ENCODE measurements at places on chromosomes 3 and 15. TPM values are rescaled to one million over a fixed set of nuclear protein-coding genes. Genes with fewer than 3 reads are reported as not detected.
A peak's percentile ranks its signal among the peaks of the same experiment; 100 is the strongest.

DNA sequence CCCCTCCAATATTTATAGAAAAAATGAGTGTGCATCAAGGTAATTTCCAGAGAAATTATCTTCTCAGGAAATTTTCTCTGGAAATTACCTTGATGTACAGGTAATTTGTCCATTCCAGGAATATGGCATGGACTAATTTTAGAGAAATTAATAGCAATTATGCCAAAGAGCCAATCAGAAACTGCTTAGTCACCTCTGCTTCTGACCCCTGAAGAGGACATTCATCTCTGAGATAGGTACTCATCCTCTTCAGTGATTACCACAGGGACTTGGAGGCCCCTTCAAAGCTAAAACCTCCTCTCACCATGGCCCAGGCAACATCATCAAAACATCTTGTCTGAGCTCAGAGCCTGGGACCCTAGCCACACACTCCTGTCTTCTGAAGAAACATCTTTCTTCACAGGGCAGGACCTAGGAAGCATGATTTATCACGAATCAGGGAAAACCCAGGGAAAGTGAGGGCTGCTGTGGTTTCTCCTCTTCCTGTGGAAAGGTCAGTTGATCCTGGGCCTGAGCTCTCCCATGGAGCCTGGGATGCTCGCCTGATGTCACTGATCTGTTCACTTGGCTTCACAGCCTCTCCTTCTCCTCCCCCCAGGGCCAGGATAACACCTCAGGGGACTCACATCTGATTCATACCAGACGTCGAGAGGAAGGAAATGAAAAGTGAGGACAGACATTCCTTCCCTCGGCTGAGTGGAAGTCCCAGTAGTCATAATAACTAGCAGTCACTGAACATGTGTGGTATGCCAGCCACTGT lies 210.5 kb downstream of the DTWD1 start:
- peak; percentile 58 for DNase-seq
- H3K4me1 ChIP-seq, result no peaks in the 10 kb centered on the region
- no peak overlapping the region for H3K4me3 ChIP-seq
- H3K36me3 ChIP-seq, result no peaks in the 10 kb centered on the region
- H3K27me3 ChIP-seq, result no peaks in the 10 kb centered on the region

DNA sequence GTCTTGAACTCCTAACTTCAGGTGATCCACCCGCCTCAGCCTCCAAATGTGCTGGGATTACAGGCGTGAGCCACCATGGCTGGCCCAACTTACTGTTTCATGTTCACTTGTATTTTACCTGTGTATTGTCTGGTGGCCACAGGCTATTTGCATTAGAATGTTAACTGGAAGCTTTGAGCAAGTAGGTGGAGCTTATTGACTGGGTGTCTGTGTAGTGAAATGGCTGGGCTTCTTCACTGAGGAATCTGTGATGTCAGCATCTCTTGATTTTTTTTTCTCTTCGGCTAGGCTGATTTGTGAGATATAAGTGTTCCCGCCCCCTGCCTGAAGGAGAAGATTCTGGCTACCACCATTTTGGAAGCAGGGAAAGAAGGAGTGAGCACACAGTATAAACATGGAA lies 237.8 kb upstream of the PEX5L start:
- no peak overlapping the region for H3K27ac ChIP-seq
- no peak overlapping the region for H3K4me3 ChIP-seq
- H3K27me3 ChIP-seq, result no peaks in the 10 kb centered on the region
- no peak for DNase-seq
- H3K36me3 ChIP-seq, result no peaks in the 10 kb centered on the region

GRCh38 chr3:64586952-64587351 lies 100.8 kb downstream of the ADAMTS9 start:
- DNase-seq, result no peak
- H3K27me3 ChIP-seq, result no peaks in the 10 kb centered on the region
- no peaks in the 10 kb centered on the region for H3K4me1 ChIP-seq
- H3K36me3 ChIP-seq, result no peaks in the 10 kb centered on the region

DNA sequence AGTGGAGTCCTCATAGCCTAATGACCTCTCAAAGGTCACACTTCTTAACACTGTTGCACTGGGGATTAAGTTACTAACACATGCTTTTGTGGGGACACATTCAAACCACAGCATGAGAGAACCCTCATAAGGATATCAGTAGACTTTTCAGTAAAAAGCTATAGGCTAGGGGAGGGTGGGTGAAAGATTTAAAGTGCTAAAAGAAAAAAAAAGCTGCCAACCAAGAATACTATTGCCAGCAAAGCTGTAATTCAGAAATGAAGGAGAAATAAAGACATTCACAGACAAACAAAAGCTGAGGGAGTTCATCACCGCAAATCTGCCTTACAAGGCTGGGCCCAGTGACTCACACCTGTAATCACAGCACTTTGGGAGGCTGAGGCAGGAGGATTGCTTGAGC lies 50.4 kb upstream of the PRSS50 start:
- H3K27ac ChIP-seq, result no peak overlapping the region
- H3K4me3 ChIP-seq, result no peak overlapping the region
- no peak for DNase-seq
- H3K27me3 ChIP-seq, result no peaks in the 10 kb centered on the region
- H3K36me3 ChIP-seq, result no peaks in the 10 kb centered on the region

DNA sequence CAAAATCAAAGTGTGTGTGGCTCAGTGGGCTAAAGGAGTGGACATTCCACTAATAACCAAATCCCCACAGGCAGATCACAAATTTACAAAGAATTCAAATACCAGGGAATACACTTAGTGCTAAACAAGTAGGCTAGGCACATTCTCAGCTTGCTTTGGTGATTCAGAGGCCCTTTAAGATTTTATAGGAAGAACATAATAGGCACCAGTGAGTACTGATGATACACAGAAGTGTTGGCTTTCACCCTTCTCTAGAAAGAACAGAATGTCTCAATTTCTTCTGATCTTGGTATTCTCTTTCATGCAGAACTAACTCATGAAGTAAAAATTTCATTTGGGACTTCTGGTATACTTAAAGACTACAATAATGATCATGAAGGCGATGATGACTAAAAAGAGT lies 55.0 kb downstream of the POLR2M start:
- H3K27ac ChIP-seq, result peak overlapping the region; percentile 68
- H3K36me3 ChIP-seq, result no peaks in the 10 kb centered on the region
- DNase-seq, result no peak
- H3K4me1 ChIP-seq, result no peaks in the 10 kb centered on the region
- H3K27me3 ChIP-seq, result no peaks in the 10 kb centered on the region
- no peak overlapping the region for H3K4me3 ChIP-seq

- DNase-seq, result no peak
- no peaks in the 10 kb centered on the region for H3K36me3 ChIP-seq
- no peak overlapping the region for H3K4me3 ChIP-seq
- no peaks in the 10 kb centered on the region for H3K27me3 ChIP-seq
Measured at GRCh38 chr15:100914876-100915275, 4.3 kb upstream of the LRRK1 start.

NAA50 gene
- 171 TPM for total RNA-seq

SH2D7 gene
- not detected for total RNA-seq

HIGD2B gene
- not detected for total RNA-seq

ETV5 gene
- 17.8 TPM for total RNA-seq

PPCDC gene
- 12.5 TPM for total RNA-seq

CERS3 gene
- not detected for total RNA-seq
